Central memory CD4-positive, alpha-beta T cell (primary cell): ENCODE measurements at places on chromosomes 11 and 22.
A peak's percentile ranks its signal among the peaks of the same experiment; 100 is the strongest.

DNA sequence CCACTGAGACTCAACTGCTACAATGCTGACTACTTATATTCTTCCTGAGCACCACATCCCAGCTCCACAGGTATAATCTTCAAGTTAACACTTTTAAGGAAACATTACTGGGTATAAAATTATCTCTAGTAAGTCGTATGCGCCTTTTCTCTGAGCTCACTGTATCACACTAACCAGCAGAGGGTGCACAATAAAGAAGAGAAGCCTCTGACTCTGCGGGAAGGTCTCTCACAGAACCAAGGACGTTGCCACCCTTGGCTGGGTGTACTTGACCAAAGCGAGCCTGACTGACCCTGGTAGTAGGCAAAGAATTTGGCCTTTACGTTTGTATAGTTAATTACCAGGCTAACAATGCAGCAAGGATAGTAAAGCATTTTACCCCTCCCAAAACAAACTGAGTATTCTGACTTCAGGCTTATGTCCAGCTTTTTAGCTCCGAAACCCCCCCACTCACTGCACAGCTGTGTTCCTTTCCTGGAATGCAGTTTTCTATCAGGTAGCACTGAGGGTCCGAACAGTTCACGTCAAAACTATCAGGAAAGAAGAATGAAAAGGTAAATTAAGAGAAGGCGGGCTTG is at the start of gene BTBD18:
BTBD18 (minus strand) TSS at position 144 of the 578 bp plus-strand sequence. CDS start 631 bp downstream, outside the sequence.
- no peak for DNase-seq

DNA sequence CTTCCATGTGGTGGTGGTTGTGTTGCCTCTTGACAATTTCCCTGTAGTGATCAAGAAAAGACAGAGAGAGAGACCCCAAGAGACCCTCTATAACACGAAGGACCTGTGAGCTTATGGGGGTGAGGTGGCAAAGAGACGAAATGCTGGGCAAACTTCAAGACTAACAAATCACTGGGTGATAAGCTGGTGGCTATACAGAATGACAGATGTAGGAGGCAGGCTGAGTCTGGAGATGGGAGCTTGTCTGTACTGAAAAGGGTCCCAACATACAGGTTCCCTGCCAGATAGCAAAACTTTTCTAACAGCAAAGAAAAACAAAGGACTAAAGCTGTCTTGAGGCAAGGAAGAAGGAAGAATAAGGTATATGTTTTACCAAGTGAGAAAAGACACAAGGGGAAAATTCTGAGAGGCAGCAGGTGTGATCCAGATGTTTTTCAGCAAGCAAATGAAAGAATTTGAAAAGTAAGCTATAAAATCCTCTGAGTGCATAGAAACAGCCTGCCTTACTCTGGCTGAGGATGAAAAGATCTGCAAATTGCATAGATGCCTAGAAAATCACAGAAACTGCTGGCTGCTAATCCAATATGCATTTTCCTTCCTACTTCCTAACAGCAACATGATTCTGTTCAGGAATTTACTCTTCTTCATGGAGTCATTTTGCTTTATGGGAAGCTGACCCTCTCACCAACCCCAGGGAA is 21.9 kb upstream of the LYVE1 start:
- no peak for DNase-seq

GRCh38 chr11:70026012-70026411 is 52.1 kb upstream of the ANO1 start:
- no peak for DNase-seq

- no peak for DNase-seq
Observed at GRCh38 chr22:20994128-20994901, 7.6 kb downstream of the THAP7 start.

GRCh38 chr11:74980634-74981033 is 8.1 kb upstream of the NEU3 start:
- no peak for DNase-seq

- no peak for DNase-seq
Observed at GRCh38 chr22:45905326-45905923, 71.5 kb downstream of the WNT7B start.

GRCh38 chr11:57530215-57530595 is 349 bp downstream of the TIMM10 start:
- DNase-seq, result no peak

- no peak for DNase-seq
Observed at GRCh38 chr11:33651555-33651954, 49.1 kb downstream of the C11orf91 start.

DNA sequence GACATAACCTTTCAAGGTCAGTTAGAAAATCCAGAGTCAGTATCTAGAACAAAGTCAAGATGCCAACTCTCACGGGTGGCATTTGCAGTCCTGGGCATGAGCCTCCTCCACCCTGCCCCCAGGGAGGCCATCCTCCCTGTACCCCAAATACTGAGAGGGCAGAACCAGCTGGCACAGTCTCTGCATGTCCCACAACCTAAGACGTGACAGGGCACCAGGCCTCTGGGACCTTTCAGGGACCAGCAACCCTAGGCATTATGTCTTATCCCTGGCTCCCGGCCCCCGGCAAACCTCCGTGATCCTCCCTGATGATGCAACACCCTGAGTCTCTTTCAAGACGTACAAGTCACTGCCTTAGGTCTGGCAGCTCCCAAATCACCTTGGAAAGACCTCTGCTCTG is 2.0 kb downstream of the MB start:
- DNase-seq, result no peak

DNA sequence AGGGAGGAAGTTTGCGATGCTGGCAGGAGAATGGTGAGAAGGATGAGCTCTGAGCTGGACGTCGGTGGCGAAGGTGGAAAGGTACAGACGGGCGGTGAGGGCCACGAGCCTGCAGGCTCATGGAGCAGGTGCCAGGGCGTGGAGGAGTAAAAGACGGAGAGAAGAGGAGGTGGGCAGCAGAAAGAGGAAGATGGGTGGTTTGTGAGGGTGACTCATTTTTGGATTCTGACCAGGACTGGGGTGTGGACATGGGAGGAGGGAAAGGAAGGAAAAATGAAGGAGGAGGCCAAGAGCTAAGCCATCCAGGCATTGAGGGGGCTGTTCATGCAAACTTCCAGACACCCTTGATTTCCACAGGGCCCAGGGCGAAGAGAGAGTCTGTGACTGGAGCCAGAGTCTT is 3.5 kb downstream of the ZDHHC24 start:
- no peak for DNase-seq

DNA sequence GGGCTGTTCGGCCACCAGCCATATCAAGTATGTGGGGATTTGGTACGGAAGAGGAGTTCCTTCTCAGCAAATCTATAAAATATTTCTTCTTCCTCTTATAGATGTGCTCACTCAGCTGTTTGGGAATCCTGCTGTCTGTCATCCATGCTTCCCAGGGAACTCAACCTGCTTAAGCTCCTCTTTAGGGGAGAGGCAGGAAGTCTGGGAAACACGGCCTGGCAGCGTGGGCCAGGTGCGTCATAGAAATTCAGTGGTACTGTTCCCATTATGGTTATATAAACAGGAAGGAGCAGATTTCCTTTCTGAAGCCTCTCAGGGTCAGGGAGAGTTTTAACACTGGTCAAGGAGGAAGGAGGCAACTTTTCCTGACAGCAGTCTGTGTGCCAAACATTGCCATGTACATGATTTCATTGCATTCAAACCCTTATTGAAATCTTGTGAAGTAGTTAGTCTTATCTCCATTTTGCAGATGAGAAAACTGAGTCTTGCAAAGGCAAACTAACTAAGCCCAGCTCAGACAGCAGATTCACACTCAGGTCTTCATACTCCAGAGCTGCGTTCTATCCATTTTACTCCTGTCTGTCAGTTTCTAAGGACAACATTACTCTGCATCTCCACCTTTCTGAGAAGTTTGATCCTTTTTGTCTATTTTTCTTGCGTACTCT is 35.4 kb upstream of the AMOTL1 start:
- DNase-seq, result no peak

GRCh38 chr11:63916837-63917691 is at the start of gene RCOR2:
TSS of gene RCOR2 (minus strand) at chr11:63917164. CDS start at chr11:63916456, 708 bp downstream.
- peak; percentile 44 for DNase-seq

- DNase-seq, result no peak
Observed at GRCh38 chr22:47810505-47811500, 1048.4 kb downstream of the TBC1D22A start.

- DNase-seq, result no peak
Observed at GRCh38 chr11:2399488-2400068, 972 bp upstream of the TSSC4 start.

GRCh38 chr11:59186130-59186594 is 14.2 kb downstream of the DTX4 start:
- DNase-seq, result peak; percentile 40

DNA sequence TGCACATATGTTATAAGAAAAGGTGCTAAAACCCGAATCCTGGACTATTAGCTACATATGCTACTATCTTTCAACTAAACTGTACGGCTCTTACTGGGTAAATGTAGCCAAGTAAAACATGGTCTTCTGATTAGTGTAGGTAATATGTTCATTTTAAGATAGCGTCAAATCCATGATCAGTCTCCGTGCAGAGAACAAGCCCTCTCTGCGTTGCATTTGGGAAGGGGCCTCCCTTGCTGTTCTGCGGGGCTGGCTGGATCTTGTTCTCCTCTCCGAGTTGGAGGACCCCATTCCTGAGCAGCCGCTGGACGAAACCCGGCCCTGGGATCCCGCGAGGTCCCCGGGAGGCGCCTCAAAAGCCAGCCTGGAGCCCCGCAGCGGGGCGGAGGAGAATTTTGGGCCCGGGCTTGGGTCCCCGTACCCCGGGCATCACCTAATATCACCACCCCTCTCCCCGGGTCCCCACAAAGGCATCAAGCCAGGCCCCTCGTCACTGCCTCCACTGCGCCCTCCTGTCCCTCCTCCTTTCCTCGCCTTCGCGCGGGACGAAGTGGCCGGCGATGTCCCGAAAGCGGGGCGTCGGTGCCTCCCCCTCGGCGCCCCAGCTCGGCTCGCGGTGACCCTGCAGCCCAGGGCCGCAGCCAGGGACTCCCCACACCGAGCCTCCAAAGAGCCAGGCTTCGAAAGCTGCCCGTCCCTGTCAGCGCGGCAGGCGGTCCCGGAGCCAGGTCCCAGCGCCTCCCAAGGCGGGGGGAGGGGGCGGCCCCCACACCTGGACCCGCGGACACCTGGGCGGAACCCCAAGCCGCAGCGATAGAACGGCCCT is 54.5 kb upstream of the FBXO3 start:
- DNase-seq, result no peak

GRCh38 chr11:131693756-131694155 is 323.3 kb downstream of the NTM start:
- no peak for DNase-seq

GRCh38 chr11:46390331-46391171 is 1.0 kb downstream of the CHRM4 start:
- DNase-seq, result no peak

GRCh38 chr22:44366372-44367300 is 53.9 kb upstream of the SHISAL1 start:
- DNase-seq, result no peak

- DNase-seq, result no peak
Observed at GRCh38 chr22:22142661-22143060, 101.9 kb upstream of the VPREB1 start.

- DNase-seq, result no peak
Observed at GRCh38 chr11:106121570-106122320, 44.3 kb downstream of the AASDHPPT start.

DNA sequence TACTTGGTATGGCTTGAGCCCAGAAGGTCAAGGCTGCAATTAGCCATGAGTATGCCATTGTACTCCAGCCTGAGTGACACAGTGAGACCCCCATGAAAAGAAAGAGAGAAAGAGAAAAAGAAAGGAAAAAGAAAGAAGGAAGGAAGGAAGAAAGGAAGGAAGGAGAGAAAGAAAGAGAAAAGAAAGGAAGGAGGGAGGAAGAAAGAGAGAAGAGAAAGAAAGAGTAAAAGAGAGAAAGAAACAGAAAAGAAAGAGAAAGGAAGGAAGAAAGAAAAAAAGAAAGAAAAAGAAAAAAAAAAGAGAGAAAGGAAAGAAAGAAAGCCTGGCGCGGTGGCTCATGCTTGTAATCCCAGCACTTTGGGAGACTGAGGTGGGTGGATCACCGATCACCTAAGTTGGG is 77.5 kb downstream of the CSTPP1 start:
- DNase-seq, result no peak

DNA sequence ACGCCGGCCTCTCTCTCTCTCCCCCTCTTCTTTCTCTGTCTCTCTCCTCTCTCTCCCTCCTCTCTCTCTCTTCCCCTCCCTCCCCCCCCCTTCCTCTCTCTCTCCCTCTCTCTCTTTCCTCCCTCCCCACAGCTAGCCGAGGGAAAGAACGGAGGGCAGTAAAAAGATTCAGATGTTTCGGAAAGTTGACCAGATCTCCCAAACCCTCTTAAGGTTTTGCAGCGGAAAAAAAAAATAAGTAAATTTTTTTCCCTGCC is 195 bp upstream of the ALX4 start:
- DNase-seq, result no peak

DNA sequence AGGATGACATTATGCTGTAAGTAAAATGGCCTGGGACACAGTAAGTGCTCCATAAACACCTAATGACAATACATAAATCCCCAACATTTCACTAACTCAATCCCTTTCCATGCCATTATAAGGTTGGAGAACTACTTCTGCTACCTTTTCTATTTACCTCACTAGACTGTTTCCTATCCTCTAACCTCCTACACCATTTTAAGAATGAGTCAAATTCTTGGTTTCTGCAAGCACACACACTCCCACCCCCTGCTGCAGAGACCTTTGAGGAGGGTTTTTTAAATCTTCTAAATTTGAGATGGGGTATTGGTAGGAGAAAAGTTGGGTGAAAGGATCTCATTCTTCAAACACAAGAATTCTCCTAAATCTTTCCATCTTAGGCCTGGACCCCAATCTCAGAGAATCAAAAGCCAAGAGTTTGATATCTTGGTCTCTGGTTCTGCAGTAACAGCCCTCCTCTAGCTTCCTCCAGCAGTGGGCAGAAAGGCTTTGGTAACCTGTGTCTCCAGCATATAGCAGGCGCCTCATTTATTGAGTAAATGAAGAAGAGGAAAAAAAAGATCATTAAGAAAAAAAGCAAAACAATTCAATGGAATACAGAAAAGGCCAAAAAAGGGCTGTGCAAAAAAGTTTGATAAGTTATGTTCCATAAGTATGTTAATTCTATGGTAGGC is 42.3 kb downstream of the SYTL2 start:
- no peak for DNase-seq

DNA sequence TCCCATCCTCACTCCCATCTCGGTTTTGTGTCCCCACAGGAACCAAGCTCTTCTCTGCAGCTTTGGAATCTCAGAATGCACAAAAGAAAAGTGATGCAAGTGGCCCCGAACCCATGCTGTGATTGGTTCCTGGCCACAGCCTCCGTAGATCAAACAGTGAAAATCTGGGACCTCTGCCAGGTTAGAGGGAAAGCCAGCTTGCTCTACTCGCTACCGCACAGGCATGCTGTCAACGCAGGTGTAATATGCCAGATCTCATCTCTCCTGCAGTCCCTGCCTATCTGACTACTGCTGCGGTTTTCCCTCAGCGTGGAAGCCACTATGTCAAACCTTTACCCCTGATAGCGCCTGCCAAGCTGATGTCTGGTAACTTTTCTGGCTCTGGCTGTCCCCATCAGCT is 200.5 kb upstream of the LRRC4C start:
- DNase-seq, result no peak

DNA sequence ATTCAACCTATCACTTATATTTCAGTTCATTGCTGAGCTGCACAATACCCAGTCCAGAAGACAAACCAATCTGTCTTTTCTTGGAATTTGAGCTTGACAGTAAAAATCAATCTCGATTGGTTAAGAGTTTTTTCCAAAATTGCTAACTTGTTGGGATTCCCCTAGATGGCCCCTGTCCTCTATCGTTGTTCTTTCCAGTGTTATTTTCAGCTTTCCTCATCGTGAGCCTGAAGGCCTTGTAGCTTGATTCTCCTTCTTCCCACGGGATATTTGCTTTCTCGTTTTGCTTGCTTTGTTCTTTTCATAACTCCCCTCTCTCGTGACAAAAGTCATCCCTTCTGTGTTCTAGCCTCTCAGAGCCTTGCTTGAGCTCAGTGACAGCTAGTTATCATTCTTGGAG is 3.1 kb downstream of the OR8B8 start:
- DNase-seq, result no peak

GRCh38 chr11:70580036-70580805 is 181.9 kb downstream of the CTTN start:
- DNase-seq, result no peak
